HCT116 (cell line): ENCODE measurements at places on chromosomes 1 and 21. TPM values are rescaled to one million over a fixed set of nuclear protein-coding genes. Genes with fewer than 3 reads are reported as not detected.
A peak's percentile ranks its signal among the peaks of the same experiment; 100 is the strongest.

The CA6 gene
- not detected for total RNA-seq

DNA sequence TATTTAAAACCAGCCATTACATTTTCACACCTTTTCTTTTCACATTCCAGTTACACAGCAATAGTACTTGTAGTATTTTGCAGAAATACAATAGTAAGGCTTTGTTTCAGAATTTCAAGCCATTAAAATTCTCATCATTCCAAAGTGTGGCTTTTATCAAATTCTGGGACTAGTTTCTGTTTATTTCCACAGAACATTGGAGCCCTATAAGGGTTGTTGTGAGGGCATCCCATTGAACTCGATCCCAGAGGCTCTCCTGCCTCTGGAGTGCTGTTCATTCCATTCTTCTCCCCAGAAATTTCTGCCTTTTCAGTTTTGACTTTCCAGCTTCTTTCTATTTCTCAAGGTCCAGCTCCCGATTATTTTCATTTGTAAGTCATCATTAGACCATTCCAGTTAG lies 645.5 kb downstream of the ADGRL2 start:
- no peak for DNase-seq

DNA sequence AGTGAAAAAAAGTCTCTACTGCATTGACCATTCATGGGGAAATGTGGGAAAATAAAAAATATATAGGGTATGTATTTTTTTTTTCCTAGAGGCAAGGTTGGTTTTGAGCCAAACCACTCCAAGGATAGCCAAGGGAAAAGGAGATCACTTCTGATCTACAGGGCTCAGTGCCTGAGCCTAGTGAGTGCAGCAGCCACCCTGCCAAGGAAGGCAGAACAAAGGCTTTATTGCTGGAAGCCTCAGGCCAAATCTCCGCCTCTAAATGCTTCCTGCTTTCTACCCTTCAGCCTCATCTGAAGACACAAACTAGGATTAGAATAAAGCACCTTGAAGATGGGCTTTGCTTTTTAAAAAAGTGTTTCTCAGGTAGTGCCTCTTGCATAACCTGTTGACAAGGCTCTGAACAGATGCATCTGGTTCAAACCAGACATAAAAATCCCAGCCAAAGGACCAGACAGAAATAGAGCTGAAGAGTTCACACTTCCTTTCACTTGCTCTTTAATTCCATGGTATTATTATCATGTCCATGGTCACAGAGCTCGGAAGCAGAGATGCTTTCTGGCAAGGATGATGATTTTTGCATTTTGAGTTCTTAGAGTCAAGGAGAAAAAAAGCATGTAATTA lies 10.5 kb downstream of the C1orf115 start:
- DNase-seq: no peak

- DNase-seq: no peak
Measured at GRCh38 chr1:248373761-248374160, 1.8 kb upstream of the OR2T6 start.

GRCh38 chr1:150505431-150505830 lies 2.5 kb upstream of the ECM1 start:
- no peak for DNase-seq

The SF3B4 gene
- total RNA-seq: 88.5 TPM

The TMCO2 gene
- not detected for total RNA-seq

DNA sequence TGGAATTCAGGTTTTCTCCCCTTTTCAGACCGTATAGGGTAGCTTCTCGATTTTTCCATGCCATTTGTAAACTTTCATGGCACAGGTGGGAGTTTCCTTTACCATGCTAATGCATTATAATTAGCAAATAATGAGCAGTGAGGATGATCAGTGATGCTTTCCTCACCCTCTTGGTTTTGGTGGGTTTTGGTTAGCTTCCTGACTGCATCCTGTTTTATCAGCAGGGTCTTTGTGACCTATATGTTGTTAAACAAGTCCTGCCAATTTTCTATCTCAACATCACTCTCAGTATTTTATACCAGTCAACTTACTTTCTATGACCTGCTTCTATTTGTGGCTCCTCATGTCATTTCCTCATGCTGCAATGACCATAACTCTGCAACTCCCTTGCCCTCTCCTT lies 1345.1 kb downstream of the NCAM2 start:
- no peak for DNase-seq

The ALG14 gene
- total RNA-seq: 5.7 TPM

GRCh38 chr1:3018576-3018975 lies 2.7 kb upstream of the ACTRT2 start:
- DNase-seq: no peak

DNA sequence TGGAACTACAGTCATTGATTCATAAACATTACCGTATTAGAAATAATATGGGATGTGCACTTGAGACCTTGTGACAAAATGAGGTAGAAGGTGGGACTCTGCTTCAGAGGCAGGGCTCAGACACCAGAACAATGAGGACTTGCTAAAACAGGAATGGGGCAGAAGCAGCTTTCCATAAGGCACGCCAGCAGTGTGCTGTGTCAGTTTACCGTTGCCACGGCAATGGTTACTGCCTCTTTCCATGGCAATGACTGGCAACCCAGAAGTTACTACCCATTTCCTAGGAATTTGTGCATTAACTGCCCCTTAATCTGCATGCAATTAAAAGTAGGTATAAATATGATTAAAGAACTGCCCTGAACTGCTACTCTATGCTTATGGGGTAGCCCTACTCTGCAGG lies 169.0 kb downstream of the CHRM3 start:
- DNase-seq: no peak

- no peak for DNase-seq
Measured at GRCh38 chr1:40795811-40796586, 12.4 kb downstream of the KCNQ4 start.

DNA sequence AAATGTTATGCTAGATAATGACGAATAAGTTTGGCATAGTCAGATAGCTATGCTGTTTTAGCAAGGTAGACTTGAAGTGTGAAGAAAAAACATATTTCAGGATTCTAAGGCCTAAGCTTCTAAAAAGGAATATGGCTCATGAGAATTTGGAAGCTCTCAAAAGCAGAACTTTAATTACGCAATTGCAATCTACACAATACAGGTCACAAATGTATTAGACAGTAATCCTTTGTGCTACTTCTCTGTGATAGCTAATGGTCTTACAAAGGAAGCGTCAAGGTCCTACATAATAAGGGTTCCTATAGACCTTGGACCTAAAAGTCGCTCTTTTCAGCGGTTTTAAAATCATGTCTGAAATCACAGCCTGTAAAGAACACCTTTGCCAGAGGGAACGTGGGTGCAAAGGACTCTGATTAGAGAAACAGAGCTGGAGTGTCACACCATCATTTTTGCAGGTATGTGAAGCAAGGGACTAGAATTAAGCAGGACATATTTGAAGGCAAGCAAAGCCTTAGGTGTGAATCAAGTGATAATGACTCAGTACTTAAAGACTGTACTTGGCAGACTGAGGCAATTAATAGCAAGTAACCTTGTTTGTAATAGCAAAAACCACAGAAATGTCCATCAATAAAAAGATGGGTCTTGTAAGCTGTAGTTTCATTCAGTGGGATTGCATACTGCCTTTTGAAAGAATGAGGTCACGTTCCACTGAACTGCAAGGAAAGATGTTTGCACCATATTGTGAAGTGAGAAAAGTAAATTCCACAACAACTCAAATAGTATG lies 420.2 kb downstream of the KCTD3 start:
- no peak for DNase-seq

DNA sequence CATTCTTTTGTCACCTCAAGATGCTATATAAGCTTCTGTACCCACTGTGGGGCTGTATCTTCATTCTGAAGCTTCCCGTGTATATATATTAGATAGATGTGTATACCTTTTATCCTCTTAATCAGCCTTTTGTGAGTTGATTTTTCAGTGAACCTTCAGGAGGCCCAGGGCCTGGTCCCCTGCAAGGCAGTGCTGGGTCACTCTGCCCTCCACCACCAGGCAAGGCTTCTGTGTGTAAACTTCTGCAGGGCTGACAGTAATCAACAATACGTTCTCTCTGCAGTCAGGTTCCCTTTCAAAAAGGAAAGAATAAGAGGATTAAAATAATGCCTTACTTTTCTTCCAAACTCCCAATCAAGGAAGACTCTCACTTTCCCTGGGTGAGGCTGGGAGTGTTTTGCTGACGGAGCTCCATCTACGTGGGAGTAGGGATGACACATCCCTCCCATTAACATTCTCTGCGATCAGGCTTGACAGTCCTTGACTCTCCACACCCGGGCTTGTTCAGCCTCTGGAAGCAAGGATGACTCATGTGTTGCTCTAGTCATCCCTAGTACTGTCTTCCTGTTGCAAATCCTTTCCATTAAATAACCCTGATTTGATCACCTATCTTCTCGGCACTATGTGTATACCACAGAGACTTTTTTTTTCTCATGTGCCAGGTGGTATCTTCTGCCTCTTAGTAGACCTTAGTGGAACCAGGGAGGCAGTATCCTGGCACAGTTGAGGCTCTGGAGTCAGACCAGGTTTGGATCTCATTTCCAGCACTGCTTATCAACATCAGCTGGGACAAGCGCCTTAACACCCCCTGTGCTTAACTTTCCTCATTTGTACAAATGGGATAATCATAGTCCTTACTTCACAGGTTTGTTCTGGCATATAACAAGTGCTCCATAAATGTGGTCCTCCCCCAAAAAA lies 70.3 kb upstream of the KCNK1 start:
- DNase-seq: peak; percentile 91

The KIF1B gene
- total RNA-seq: 28.1 TPM

The DNASE2B gene
- total RNA-seq: 0.42 TPM

GRCh38 chr1:112502826-112503225 lies 5.9 kb upstream of the WNT2B start:
- no peak for DNase-seq

- DNase-seq: no peak
Measured at GRCh38 chr1:70443739-70444138, 32.7 kb downstream of the CTH start.

DNA sequence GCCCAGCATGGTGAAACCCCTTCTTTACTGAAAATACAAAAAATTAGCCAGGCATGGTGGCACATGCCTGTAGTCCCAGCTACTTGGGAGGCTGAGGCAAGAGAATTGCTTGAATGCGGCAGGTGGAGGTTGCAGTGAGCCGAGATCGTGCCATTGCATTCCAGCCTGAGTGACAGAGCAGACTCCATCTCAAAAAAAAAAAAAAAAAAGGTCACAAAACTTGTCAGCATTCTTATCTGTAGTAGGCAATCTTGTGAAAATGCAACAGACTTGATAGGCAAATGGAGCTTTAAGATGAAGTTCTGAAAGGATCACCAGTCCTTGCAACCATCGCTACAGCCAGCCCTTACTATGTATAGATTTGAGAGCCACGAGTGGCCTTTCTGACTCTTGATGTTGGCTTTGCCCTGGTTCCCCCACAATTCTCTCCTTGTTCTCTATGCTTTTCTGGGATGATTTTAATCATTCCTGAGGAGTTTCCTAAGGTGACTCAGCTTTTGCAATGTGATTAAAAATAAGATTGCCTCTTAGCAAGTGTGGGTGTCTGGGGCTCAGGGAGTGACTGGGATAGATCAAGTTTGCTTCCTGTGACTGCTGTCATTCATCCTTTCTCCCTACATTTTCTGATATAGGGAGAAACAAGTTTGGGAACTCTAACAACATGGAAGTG lies 7.1 kb upstream of the MAP1LC3C start:
- DNase-seq: no peak

GRCh38 chr1:101043776-101044175 lies 18.2 kb upstream of the DPH5 start:
- DNase-seq: no peak

The POGK gene
- 35.6 TPM for total RNA-seq

DNA sequence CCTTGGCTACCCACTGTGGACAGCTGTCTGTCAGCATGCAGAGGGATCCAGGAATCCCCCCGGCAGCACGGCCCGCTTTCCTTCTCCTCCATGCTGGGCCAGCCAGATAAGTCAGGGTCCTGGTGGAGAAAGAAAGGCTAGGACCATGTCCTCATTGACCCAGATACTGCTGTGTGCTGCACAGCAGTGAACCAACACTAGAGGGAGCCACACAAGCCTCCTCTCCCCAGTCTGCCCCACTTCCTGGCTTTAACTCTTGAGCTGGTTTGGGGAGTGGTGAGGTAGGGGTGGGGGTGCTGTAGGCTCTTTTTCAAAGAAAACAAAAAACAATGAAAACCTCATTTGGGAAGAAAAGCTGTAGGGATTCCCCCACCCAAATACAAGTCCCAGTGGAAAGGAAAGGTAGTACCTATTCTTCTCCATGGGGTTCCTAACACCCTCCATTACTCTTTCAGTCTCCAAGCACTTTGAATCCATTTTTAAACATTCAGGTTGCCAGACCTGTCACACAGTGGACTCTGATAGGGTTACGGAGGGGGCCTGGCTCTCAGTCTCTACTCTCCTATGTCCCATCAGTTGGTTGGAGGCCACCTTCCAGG lies 84.9 kb upstream of the CD1D start:
- no peak for DNase-seq

The SYPL2 gene
- 1.3 TPM for total RNA-seq

DNA sequence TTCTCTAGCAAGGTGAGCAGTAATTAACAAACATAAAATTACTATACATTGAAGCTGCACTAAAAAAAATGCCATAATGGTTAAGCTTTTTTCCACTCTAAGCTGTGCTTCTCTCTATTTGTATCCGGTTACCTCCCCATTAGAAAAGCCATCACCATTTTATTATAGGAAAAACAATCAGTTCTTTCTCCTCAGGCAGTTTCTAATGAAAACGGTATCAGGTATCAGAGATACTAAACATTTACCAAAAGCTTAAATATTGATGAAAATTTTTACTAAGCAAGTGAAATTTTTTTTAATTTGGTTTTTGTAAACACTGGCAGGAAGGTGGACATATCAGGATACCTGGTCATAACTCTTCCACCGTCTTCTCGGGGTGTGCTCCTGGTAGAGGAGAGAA lies 14.2 kb downstream of the NTPCR start:
- DNase-seq: no peak

DNA sequence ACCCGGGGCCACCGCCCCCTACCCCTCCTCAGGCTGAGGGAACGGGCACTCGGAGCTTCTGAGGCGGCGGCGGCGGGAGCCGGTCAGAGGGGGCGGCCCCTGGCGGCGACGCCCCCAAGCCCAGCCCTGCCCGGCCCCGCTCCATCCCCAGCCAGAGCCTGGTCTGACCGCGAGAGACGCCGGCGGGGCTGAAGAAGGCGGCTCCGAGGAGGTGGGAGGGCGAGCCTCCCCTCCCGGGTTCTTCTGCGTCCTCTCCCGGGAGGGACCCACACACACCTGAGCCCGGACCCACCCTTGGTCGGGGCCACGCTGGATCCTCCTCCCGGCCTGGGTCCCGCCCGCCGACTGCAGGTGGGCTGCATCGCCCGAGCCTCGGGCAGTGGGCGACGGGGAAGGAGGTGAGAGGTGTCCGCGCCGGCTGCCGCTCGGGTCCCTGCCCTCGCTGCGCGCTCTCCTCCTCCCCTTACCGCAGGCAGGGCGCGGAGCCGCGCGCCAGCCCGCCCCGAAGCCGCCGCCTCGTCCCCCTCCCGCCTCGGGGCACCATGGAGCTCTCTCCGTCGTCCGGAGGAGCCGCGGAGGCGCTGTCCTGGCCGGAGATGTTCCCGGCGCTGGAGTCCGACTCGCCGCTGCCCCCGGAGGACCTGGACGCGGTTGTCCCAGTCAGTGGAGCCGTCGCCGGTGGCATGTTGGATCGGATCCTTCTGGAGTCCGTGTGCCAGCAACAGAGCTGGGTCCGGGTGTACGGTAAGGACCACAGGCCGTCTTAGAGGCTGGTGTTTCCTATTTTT lies at the start of gene RASAL2:
Gene RASAL2 (plus strand): TSS at position 154 of the 788 bp plus-strand sequence. CDS start 389 bp downstream, at position 543.
- no peak for DNase-seq

The ZBTB7B gene
- total RNA-seq: 57.0 TPM

GRCh38 chr1:202210385-202210784 lies 16.8 kb downstream of the LGR6 start:
- no peak for DNase-seq

GRCh38 chr1:951364-951763 lies 7.7 kb downstream of the NOC2L start:
- no peak for DNase-seq

- no peak for DNase-seq
Measured at GRCh38 chr1:211830055-211830327, 572 bp downstream of the LPGAT1 start.

The CCT3 gene
- total RNA-seq: 619 TPM

The SPRR5 gene
- total RNA-seq: not detected
